Stimulated activated CD8-positive, alpha-beta memory T cell treated with anti-CD3 and anti-CD28 coated beads, Interleukin-4, amount 100 ng/mL, for 4 hours (primary cell): ENCODE measurements at places on chromosomes 3 and 15.

- DNase-seq, result no peak
Measured at GRCh38 chr3:68441054-68441453, 491.3 kb downstream of the TAFA4 start.

- no peak for DNase-seq
Measured at GRCh38 chr3:79284781-79285180, 483.0 kb downstream of the ROBO1 start.

DNA sequence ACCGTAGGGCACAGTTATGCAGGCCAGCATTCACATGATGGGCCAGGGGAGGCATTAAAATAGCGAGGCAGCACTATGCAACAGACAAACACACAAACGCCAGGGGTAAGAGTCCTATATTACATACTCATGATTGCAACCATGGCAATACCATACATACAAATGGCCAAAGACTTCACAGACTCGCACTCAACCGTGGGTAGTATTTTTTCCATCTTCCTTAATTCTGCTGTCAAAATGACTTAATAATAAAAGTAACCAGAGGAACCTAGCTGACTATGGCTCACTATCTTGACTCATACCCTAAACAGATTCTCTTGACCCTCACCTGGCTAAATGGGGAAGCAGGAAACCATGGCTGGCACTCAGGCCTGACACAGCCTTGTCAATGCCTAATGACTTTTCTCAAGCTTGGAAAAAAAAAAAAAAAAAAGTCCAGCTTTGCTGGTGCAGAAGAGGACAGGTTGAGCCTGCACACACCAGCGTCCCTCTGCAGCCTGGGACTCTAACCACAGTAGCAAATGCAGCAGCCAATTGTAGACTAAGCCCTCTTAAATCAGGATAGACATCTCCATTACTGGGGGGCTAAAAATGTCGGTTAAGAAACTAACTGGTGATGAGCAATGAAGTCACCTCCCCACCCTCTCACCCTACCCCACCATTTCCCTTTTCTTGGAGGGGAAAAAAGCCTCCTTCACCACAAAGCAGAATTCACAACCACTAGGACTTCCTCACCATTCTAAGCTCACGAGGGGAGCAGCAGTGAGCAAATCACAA, 23.1 kb downstream of the CCDC12 start:
- no peak for DNase-seq

DNA sequence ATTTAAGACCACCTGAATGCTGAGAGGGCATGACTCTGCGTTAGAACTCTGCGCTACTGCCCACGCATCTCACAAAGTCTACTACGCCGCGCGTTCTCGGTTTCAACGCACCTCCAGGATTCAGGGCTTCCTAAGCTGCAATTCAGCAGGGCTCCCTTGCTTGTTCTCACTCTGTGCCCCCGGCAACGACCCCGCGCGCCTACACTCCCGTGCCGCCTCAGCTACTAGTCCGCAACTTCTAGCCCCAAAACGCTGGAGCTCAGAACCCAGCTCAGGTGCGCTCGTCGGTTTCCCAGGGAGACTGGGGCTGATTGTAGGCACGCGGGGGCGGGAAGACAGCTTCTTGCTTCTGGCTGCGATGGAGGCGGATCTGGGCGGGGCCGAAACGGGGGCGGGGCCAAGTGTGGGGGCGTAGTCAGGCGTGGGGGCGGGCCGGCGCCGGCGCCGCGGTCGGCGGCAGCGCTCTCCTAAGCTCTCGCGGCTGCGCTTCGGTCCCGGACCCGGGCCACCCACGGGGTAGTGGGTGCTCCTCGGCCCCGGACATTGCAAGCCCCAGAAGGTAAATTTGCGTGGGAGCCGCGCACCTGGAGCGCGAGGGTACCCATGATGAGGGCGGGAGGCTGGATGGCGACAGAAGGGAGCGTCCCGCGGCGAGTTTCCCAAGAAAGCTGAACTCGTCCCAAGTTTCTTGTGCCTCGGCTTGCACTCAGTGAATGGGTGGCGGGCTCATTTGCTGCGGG, at the start of gene ARHGEF26:
TSS of gene ARHGEF26 (plus strand) at position 430 of the 740 bp plus-strand sequence. CDS start 603 bp downstream, outside the sequence.
- DNase-seq, result peak; percentile 55

GRCh38 chr15:25862472-25863110, 536 bp downstream of the ATP10A start:
- no peak for DNase-seq

DNA sequence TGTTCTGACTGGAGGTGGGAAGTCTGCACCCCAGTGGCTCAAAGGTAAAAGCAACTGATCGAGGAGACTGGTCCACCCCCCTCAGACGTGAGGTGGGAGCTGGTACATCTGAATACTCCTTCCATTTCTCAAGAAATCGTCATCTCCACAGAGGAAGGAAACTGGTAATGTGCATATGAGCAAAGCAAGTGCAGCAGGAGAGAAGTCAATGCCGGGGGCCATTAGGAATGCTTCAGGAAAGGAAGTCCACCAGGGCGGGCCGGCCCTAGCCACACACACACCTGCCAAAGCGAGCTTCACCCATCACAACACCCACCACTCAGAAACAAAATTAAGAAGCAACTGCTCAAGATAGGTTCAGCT, 8.5 kb downstream of the TBC1D2B start:
- DNase-seq, result no peak

DNA sequence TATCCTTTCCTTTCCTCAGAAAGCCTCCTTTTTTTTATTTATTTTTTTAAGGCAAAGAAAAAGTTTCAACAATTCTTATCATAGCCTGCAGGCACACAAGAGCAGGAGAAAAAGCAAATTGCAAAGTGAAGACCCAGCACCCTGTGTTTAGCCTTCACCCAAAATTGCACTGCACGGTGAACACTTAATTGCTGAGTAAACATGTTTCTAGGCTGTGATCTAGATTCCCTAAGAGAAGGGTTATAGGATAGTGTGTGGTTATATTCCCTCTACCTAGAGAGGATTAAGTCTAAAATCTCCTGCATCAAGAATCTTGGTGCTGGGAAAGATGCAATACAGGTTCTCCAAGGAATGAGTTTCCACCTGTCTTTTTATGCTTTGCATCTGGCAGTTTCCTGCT, 70.2 kb upstream of the BFSP2 start:
- DNase-seq, result no peak

GRCh38 chr3:43867436-43868072, 176.8 kb downstream of the ABHD5 start:
- DNase-seq, result no peak

- DNase-seq, result no peak
Measured at GRCh38 chr15:64701051-64701450, 74.3 kb downstream of the RBPMS2 start.

DNA sequence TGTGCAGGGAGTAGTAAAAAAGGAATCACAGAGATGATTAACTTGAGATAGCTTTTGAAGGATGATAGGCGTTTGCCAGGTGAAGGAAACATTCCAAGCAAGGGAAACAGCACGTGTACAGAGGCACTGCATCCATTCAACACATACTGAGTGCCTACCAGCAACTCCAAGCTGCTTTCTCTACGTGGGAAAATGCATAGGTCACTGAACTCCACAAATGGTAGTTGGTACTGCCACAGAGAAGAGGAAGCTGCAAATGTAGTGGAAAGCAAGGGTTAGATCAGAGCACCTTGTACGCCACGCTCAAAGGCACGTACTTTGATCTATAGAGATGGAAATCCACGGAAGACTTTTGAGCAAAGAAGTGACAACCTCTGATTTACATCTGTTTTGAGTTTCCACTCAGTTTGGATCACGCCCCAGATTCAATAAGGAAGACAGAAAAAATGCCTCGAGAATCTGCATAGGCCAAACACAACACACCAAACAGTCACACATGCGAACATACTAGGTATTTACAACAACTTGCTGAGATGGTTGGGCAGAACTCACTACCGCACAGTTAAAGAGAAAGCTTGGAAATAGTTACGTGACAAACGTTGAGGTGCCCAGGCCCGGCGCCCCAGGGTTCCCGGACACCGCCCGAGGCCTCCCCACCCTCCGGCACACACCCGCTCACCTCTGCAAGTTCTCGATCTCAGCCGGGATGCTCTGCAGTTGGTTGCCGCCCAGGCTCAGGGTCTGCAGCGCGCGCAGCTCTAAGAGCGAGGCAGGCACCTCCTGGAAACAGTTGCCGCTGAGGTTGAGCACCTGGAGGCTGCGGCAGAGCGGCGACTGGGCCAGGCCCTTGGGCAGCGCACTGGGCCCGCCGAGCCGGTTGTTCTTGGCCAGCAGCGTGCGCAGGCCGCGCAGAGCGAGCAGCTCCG, 826 bp downstream of the LRRC58 start:
- no peak for DNase-seq

DNA sequence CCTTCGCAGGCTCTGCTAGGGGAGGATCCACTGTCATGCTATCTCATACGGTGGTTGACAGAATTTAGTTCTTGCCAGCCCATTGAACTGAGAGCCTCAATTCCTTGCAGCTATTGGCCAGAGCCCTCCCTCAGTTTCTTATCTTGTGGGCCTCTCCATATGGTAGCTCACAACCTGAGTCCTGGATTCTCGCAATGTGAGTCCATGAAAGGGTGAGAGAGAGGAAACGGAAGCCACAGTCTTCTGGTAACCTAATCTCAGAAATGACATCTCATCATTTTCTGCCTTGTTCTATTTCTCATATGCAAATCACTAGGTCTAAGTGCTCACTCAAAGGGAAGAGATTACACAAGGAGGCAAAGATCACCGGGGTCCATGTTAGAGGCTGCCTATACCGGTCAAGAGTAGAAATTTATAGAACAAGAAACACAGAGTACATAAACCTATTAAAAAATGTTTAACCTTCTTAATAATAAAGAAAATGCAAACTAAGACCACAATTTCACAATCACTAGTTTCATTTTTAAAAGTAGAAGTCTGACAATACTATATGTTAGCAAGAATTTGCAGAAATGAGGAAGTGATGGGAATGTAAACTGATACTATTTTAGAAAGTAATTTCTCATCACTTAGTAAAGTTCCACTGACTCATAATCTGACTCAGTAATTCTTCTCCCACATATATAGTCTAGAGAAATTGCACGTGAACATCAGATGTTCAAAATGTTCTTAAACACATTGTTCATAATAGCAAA, 378.4 kb upstream of the AGTR1 start:
- DNase-seq, result no peak

DNA sequence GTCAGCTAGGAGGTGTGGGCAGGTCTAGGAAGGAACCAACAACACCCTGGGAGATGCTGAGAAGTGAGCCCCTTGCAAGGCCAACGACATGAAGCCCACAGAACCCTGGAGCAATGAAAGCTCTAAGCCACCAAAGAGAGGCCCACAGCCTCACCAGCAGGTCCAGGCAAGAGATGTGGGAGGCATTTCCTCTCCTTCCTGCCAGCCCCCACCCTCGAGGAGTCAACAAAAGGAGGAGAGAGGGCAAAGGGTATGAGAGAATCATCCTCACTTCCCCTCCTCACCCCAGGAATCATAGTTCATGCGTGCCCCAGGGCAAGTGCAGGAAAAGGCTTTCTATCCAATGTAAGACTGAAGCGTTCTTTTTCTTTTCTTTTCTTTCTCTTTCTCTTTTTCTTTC, 195.8 kb downstream of the SHQ1 start:
- DNase-seq, result no peak

DNA sequence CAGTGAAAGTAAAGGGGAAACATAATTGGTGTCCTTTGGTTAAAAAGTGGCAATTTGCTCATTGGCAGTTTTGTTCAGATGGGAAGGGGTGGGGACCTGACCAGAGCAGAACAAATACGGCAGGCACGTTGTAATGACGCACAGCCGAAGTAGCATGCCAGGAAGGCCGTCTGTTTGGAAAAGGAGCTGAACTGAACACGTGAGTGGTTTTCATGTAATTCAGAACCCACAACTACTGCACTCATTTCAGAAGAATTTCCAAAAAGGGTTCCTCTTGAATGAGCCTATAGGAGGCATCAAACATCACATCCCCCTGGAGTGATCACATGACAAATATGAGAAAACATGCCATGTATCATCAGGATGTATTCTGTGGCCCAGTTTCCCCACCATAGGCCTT, 42.9 kb upstream of the LMCD1 start:
- DNase-seq, result no peak

DNA sequence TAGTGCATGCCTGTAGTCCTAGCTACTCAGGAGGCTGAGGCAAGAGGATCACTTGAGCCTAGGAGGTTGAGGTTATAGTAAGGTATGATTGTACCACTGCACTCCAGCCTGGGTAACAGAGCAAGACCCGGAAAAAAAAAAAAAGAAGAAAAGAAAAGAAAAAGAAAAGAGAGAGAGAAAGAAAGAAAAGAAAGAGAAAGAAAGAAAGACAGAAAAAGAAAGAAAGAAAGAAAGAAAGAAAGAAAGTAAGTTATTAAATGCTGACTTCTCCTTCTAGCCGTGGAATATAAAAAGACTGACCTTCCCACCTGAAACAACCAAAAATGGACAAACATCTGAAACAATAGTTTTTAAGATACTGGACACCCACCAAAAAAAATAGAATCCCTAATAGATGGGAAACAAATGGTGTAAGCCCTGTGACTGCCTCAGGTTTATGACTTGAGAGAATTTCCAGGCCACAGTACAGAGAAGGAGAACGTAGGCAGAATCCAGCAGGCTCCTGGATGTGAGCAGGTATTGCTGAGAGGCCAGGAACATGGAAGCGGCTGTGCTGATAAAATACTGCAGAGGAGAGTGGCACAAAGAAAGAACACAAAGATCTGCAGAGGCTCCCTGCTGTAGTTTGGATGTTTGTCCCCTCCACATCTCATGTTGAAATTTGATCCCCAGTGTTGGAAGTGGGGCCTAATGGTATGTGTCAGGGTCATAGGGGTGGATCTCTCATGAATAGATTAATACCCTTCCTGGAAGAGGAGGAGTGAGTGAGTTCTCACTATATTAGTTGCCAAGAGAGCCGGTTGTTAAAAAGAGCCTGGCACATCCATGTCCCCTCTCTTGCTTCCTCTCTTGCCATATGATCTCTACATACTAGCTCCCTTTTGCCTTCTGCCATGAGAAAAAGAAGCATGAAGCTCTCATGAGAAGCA, 41.8 kb upstream of the PRSS50 start:
- no peak for DNase-seq

DNA sequence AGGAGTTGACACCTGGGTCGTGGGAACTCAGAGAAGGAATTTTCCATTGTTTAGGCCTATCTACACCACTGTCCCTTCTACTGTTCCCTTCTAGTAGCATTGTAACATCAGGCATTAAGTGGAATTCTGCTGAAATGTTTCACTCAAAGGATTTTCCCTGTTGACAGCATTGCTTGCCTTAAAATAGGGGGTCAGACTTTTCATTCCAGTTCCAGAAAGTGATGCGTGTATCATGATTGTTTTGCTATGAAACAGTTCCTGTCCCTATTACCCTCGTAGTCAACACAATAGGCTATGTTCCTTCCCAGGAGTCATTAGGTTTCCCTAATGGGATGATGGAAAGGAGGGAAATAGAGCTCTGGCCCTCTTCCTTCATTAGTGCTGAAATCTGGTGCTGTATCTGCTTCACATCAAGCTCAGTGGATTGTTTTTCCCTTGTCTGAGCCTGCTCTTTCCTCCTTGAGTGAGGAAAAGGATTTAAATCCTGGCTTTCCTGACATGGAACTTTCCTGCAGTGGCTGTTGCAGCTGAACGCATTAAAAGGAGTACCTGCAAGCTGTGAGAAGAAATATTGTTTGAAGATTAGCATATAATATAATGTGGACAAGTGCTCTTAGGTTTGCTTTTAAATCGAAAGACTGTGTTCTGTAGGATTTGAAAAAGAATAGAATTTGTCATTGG, 195.9 kb downstream of the KLHL25 start:
- DNase-seq, result no peak

- DNase-seq, result no peak
Measured at GRCh38 chr3:183478501-183478900, 50.1 kb upstream of the MCF2L2 start.
